Subcutaneous preadipocyte (primary cell): ENCODE measurements at places on chromosomes 2 and 18. TPM values are rescaled to one million over a fixed set of nuclear protein-coding genes. Genes with fewer than 3 reads are reported as not detected.

The MC2R gene
- total RNA-seq, result not detected in 2 replicates

The RFX8 gene
- 38.2 and 46.7 TPM in 2 replicates for total RNA-seq

The NCKAP5 gene
- 0.37 and 0.59 TPM in 2 replicates for total RNA-seq

The CPO gene
- total RNA-seq, result under 0.01 and 0.20 TPM in 2 replicates

The STON1 gene
- total RNA-seq, result 3.3 and 7.4 TPM in 2 replicates

The TNS1 gene
- 68.7 and 72.3 TPM in 2 replicates for total RNA-seq

The CHN1 gene
- 25.4 and 28.3 TPM in 2 replicates for total RNA-seq

The GRHL1 gene
- total RNA-seq, result 1.1 and 1.6 TPM in 2 replicates

The AQP4 gene
- total RNA-seq, result not detected in 2 replicates

The EIF2AK3 gene
- total RNA-seq, result 16.9 and 18.2 TPM in 2 replicates

The SLC4A3 gene
- 0.98 and 2.9 TPM in 2 replicates for total RNA-seq

The PSMA8 gene
- total RNA-seq, result not detected in 2 replicates

The NEU2 gene
- total RNA-seq, result not detected in 2 replicates

The LIPG gene
- 1.5 and 4.5 TPM in 2 replicates for total RNA-seq

The ABCG8 gene
- not detected in 2 replicates for total RNA-seq

The SLC40A1 gene
- 0.39 and 0.73 TPM in 2 replicates for total RNA-seq

The CAMKMT gene
- total RNA-seq, result 9.6 and 10.8 TPM in 2 replicates

The CERKL gene
- total RNA-seq, result under 0.01 and 0.20 TPM in 2 replicates

The RAD51AP2 gene
- not detected in 2 replicates for total RNA-seq

The FOXD4L1 gene
- total RNA-seq, result under 0.01 TPM in 1 of 2 replicates, not detected in the other

The INHBB gene
- 0.20 and 1.1 TPM in 2 replicates for total RNA-seq

The MYO7B gene
- total RNA-seq, result 0.37 TPM in 1 of 2 replicates, not detected in the other

The LOXL3 gene
- total RNA-seq, result 2.2 and 3.7 TPM in 2 replicates

The GTF2A1L gene
- total RNA-seq, result not detected in 2 replicates
